Fibroblast of the conjunctiva (primary cell): ENCODE measurements at places on chromosomes 7 and 10.

GRCh38 chr7:75055830-75056772, 17.5 kb downstream of the RCC1L start:
- peak; percentile 70 for DNase-seq

- DNase-seq, result no peak
These were observed 55.3 kb upstream of the GRB10 start for GRCh38 chr7:50837965-50838364.

- DNase-seq, result peak; percentile 35
These were observed 20.8 kb downstream of the KIFBP start for GRCh38 chr10:69009360-69009759.

DNA sequence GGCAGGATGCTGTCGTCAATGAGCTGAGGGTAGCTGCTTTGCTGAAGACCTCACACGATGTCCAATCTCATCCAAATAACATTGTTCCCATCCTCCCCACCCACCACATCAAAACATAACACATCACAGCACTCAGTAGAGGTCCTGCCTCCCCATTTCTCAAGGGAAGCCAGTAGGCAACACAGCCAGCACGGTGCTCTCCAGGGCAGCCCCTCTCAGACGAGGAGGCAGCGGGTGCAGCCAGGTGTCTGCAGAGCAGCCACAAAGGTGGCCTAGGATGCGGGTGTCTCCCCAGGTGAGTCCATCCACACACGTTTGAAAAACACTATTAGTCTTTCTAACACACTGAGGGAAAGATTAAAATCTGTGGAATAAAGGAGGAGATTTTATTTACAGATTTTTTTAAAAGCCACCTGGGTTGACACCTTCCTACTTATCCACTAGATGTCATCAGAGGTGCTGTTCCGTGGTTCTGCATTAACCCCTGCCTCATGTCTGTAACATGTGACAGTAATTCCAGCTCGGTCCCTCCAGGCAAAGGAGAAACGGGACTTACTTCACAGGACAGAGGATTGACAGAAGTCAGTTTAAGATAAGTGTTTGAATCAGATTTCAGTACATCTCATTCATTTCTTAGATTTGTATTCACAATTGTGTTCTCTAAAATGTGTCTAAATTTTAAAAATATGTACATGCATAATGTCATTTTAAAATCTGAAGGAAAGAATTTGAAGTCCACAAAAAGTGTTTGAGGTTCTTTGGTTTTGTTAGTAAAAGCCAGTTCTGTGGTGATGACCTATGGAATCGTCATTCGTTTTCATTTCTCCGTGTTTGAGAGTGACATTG, 68.0 kb downstream of the LANCL2 start:
- peak; percentile 20 for DNase-seq

GRCh38 chr7:100901921-100902332, 6.2 kb upstream of the ACHE start:
- no peak for DNase-seq

- DNase-seq, result no peak
These were observed 305.7 kb downstream of the FZD1 start for GRCh38 chr7:91569728-91570457.

DNA sequence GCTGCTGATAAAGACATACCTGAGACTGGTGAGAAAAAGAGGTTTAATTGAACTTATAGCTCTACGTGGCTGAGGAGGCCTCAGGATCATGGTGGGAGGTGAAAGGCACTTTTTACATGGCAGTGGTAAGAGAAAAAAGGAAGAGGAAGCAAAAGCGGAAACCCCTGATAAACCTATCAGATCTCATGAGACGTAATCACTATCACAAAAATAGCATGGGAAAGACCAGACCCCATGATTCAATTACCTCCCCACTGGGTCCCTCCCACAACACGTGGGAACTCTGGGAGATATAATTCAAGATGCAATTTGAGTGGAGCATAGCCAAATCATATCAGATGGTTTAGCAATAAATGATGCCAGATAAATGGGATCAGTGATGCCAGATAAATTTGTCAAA, 892.0 kb upstream of the CELF2 start:
- no peak for DNase-seq

GRCh38 chr7:86932038-86932512, 127.4 kb downstream of the ELAPOR2 start:
- DNase-seq, result peak; percentile 93

DNA sequence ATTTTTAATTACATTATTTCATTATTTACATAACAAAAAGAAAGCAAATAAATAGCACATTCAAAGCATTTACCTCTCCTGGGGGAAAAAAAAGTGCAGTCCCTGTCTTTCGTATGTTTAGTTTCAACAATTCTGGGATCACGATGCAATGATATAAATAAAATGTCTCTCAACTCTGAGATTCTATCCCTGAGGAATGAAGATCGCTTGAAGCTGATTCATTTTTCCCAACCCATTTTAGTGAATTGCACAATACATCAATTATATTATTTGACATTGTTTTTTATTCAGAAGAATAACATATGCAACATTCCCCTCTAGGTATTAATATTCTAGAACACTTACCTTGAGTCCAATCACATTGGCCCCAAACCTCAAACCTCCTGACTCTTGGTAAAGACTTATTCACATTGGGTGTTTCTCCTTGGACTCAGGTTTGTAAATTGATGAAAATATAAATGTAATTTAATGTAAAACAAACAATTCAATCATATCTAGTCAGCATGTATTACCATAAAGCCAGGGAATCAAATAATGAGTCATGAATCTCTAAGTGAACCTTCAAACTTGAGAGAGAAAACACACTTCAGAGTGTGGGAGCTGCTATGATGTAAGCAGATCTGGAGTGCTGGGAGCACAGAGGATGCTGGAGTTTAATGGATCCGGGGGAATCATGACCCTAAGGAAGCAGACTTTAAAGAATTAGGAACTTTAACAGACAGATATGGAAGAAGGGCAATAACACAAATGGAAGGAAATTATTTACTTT, 5.3 kb upstream of the SCIN start:
- no peak for DNase-seq

DNA sequence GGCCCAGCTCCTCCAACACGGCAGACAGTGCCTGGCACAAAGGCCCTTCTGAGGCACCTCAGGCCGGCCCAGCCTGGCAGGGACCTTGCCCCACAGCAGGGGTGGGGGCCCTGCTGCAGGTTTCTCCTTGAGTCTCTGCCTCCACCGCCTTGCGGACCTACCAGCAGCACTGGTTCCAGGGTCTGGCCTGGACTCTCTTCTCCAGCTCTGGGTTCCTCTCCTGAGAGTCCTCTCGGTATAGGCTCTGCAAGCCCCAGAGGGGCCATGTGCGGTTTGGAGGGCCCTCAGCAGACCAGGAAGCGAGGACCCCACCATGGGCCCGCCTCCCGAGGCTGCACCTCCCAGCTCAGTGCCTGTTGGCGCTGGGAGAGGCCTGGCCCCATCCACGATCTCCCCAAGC, 38.1 kb upstream of the ADGRA1 start:
- no peak for DNase-seq

DNA sequence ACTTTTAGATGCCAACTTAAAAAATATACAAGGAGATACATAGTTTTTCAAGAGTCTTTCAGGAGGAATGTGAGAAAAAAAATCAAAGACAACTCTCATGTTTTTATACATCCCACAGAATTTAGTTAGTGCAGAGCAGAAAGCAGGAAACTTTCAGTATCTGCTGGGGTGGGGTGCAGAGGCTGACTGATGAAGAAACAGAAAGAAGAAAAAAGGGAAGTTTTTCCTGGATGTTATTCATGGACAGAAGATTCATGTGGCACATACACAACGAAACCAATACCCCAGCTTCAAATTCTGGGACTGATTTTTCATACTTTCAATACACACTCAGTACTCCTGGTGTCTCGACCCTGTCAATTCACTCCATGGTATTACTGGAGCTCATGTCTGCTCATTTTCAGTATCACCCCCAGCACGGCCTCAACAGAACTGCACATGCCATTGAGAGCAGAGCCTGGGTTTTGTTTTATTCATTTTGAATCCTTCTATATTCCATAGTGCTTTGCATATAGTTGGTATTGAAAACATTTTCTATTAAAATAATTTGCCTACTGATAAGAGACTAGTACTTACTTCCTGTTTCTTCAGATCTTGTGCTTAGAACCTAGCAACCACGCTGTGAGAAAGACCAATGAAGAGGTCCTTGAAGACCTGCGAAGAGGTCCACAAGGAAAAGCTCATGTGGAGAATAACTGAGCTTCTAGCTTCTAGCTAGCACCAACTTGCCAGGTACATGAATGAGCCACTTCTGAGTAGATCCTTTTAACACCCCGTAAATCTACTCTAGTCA, 49.0 kb downstream of the NDUFB2 start:
- no peak for DNase-seq

GRCh38 chr7:2405601-2406345, 2.4 kb downstream of the CHST12 start:
- no peak for DNase-seq

DNA sequence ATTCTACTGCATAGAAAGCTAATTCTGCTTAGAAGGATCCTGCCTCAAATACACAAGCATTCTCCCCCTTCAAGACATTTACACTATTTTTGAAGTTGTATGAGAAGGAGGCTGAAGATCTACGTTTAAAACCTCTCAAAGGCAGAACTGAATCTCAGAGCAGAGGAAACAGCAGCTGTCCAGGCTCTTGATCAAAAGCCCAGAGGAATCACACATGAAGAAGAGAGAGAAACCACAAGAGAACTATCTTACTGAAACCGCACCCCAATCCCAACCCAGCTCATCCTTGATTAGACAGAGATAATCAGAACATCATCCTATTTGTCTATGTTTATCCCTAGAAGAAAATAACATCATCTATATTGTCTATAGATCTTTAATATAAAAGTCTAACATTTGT, 2.2 kb upstream of the DNAJC1 start:
- DNase-seq, result no peak

GRCh38 chr7:6232116-6232515, 40.3 kb downstream of the CYTH3 start:
- no peak for DNase-seq

GRCh38 chr7:4726566-4726965, 44.5 kb downstream of the FOXK1 start:
- DNase-seq, result no peak

DNA sequence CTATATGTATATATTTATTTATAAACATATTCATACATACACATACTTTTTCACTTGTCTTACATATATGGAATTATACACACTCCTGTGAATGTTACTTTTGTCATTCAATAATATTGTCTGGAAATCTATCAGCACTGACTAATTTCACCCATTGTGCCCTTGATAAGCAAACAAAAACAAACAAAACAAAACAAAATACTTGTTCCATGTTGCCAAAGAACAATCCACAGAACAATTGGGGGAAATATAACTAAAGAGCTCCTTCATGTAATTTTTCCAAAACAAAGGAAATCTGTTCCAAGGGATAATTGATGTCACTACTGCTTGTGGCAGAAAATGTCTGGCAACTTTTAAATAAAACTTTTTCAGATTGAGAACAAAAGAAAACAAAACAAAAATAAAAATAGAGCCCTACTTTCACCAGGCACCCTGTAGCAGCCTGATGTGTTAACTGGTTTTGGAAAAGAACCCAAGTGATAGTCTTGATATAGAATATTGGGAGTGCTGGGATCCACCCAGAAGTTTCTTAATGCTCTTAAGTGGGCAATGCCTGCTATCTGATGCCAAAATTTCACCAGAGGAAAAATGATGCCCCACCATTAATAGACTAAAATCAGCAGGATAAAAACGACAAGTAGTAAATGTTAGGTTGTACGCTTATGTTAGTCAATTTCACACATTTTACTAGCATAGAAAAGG, 34.0 kb upstream of the CCDC7 start:
- no peak for DNase-seq

DNA sequence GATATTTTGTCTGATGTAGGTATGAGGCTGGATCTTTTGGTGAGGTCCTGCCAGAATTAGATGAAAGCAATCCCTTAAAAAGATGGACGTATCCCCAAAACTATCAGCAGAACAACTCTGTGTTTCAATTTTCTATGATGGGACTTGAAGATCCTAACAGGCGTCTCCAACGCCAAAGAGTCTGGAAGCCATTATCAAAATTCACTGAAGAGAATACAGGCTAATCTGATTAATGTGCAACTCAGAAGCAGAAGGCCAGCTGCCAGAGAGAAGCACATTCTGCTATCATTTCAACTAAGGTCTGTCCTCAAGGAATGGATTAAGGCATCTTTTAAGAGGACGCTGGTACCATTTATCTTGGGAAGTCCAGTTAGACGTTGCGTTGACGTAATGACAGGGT, 119.7 kb downstream of the FGFR2 start:
- DNase-seq, result no peak

DNA sequence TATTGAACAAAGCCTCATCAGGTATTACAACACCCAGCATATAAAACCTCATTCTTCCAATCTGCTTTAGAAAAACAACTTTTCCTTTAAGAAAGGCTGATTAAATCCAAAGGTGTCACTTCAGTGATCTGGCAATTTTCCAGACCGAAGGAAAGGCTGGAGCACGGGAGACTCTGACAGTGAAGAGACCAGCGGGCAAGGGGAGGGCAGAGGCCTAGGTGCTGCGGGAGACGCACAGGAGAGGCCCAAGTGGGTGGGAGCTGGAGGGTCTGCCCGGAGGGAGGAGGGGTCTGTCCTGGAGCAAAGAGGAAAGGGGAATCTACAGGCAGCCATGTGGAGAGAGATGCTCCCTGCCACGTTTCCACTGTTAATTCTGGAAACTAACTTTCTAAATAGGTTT, 24.3 kb upstream of the PPP2R2D start:
- no peak for DNase-seq

- DNase-seq, result peak; percentile 2
These were observed 3.9 kb upstream of the MACC1 start for GRCh38 chr7:20220921-20221547.

- DNase-seq, result no peak
These were observed 5.9 kb downstream of the PPP1R3A start for GRCh38 chr7:113912876-113913275.
